ENCODE measurements at places on chromosomes 6 and 20. TPM values are rescaled to one million over a fixed set of nuclear protein-coding genes. Genes with fewer than 3 reads are reported as not detected.

C20orf202 gene
- not detected for total RNA-seq

CHRNA4 gene
- 0.05 TPM for total RNA-seq

GPX5 gene
- total RNA-seq: not detected

KCNQ5 gene
- 0.24 TPM for total RNA-seq

PAX1 gene
- total RNA-seq: not detected

IL20RA gene
- total RNA-seq: 0.54 TPM

NOX3 gene
- not detected for total RNA-seq

Measured in cardiac ventricle fibroblast (primary cell).